ENCODE measurements at places on chromosomes 11 and 22.
A peak's percentile ranks its signal among the peaks of the same experiment; 100 is the strongest.

GRCh38 chr11:12026331-12027211 is 18.1 kb upstream of the DKK3 start:
- no peak for DNase-seq

GRCh38 chr11:10494636-10495463 is 39.8 kb downstream of the AMPD3 start:
- DNase-seq: no peak

- no peak for DNase-seq
Measured at GRCh38 chr11:94000659-94001058, 20.5 kb upstream of the HEPHL1 start.

GRCh38 chr11:94583866-94584500 is 16.8 kb downstream of the PIWIL4 start:
- no peak for DNase-seq

GRCh38 chr11:91761406-91762025 is 463.1 kb upstream of the FAT3 start:
- no peak for DNase-seq

- no peak for DNase-seq
Measured at GRCh38 chr11:60872961-60873524, 5.7 kb downstream of the ZP1 start.

GRCh38 chr11:11477695-11478420 is 124.8 kb upstream of the CSNK2A3 start:
- no peak for DNase-seq

GRCh38 chr11:115170133-115170815 is 333.9 kb downstream of the CADM1 start:
- DNase-seq: no peak

GRCh38 chr22:46107753-46108563 is 42.4 kb upstream of the PPARA start:
- no peak for DNase-seq

GRCh38 chr11:128125723-128126122 is 461.6 kb downstream of the ETS1 start:
- DNase-seq: no peak

DNA sequence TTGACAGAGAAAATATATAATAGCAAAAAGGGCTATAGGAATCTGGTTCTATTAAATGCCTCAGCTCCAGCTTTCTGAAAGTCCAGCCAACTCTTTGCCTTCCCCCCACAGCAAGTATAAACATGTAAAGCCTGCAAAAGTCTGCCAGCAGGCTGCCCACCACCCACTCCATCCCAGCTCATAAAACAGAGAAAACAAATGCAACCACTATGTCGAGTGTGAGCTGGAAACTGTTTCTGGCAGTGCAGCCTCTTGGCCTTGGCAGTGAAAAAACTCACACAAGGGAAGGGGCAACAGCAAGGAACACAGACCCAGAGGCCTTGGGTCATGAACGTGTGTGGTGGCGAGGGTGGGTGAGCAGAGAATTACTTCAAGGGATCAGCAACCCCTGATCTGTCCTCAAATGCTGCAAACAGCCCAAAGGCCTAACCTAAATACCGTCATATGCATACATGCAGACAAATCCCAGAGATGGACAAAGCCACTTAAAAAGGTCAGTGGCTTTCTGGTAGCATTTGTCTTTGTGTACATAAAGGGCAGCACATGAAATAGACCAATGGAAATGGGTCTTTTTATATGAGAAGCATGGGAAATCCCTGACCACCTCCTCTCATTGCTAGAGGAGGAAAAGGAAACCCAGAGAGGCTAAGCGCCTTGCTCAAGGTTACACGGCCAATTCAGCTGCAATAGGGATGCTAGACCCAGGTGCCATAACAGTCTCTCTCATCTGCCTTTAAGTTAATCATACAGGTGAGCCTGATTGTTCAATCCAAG is 74.8 kb downstream of the NAT10 start:
- no peak for DNase-seq

DNA sequence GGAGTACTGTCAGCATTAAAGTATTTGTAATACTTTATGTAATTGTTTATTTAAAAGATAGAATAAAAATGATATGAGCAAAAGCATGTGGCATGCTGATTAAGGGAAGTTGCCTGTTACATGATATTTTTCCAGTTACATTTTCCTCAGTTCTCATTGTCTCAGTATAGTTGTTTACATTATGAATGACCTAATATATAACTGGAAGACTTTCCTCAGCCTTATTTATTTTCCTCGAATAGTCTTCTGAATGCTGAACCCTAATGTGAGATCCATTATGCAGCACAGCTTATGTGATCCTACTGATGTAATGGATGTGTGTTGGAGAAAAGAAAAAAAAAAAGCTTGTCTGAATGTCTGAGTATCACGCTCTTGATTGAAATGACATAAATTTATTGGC is 95.5 kb downstream of the LUZP2 start:
- DNase-seq: no peak

- DNase-seq: no peak
Measured at GRCh38 chr22:50032941-50033601, 20.5 kb upstream of the IL17REL start.

GRCh38 chr22:32211011-32211410 is 6.1 kb upstream of the RFPL2 start:
- DNase-seq: no peak

GRCh38 chr22:22536916-22537315 is 16.8 kb upstream of the ZNF280A start:
- DNase-seq: no peak

DNA sequence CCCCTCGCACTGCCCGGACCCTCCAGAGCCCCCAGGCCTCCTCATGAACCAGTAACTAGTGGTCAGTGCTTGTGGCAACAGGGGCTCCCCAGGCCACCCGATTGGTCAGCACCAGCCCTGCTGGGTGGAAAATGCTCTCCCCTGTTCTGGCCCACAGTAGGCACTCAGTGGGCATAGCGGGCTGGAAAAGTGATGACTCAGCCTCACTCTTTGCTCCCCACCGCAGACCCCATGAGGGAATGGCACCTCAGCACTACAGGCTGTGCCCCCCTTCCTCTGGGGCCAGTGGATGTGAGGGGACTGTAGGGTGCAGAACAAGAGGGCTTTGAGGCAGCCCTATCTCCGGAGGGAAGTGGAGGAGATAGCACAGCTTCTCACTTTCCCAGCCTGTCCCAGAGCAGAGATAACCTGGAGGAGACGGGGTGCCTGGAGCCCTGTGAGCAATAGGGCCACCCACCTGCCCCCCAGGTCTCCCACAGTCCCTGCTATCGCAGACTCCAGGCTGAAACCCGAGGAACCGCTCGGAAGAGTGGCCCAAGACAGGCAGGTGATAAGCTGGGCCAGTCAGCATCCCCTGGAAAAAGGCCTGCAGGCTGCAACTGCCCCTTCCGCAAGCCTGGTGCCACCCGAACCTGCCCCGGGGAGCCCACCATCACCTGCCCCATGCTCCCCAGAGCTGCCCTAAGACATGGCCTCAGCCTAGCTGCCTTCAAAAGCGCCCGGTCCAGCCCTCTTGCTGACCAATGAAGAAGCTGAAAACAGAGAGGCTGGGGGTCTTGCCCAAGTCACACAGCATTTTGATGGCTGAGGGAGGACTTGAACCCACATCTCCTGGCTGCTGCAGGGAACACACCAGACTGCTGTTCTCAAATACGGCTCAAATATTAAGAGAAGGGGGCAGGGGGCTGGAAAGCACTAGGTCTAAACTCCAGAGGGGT is 29.4 kb upstream of the PDGFB start:
- no peak for DNase-seq

DNA sequence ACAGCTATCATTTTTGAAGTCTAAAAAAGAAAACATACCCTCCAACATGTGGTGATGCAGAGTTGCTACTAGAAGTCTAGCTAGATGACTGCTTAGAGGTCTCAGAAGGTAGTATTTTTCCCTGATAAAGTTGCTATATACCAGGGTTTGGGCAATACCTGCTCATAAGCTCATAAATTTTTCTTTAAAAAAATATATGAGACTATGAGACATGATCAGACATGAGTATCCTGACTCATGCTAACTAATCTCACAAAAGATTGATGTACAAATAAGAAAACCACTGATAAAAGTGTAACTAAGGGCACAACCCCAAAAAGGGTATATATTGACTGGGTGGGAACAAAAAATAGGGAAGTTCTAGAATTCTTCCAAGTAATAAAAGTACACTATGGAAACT is 740.9 kb downstream of the METTL15 start:
- no peak for DNase-seq

GRCh38 chr22:41501209-41501608 is 32.3 kb downstream of the ACO2 start:
- peak; percentile 7 for DNase-seq

DNA sequence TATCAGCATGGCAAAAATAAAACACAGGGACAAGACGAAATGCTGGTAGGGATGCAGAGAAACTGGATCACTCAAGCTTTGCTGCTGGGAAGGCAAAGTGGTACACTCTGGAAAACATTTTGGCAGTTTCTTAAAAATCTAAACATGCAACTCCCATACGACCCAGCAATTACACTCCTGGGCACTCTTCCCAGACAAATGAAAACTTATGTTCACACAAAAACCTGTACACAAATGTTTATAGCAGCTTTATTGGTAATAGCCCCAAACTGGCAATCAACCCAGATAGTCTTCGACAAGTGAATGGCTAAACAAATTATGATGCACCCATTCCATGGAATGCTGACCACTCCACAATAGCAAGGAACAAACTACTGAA is 35.8 kb upstream of the PRR5 start:
- no peak for DNase-seq

Measured in right cardiac atrium (tissue), 5 donors.